Vein endothelial cell (primary cell): ENCODE measurements at places on chromosomes 11 and 22. TPM values are rescaled to one million over a fixed set of nuclear protein-coding genes. Genes with fewer than 3 reads are reported as not detected.

The OR8D4 gene
- not detected in 2 replicates for total RNA-seq

The MRGPRE gene
- not detected in 2 replicates for total RNA-seq

The ALX4 gene
- total RNA-seq: not detected in 2 replicates

The UCP3 gene
- 0.33 and 0.67 TPM in 2 replicates for total RNA-seq

The MN1 gene
- 4.0 and 7.8 TPM in 2 replicates for total RNA-seq

The DDI1 gene
- not detected in 2 replicates for total RNA-seq

The NXPE4 gene
- total RNA-seq: not detected in 2 replicates

The PTH gene
- not detected in 2 replicates for total RNA-seq

The TIMM8B gene
- 53.9 and 55.1 TPM in 2 replicates for total RNA-seq

The TSPAN18 gene
- total RNA-seq: 60.3 and 71.2 TPM in 2 replicates

The C22orf31 gene
- not detected in 2 replicates for total RNA-seq

The TNNI2 gene
- total RNA-seq: not detected in 2 replicates

The SESN3 gene
- 46.4 and 68.6 TPM in 2 replicates for total RNA-seq

The MOGAT2 gene
- not detected in 2 replicates for total RNA-seq

The LRRC75B gene
- 5.9 and 6.0 TPM in 2 replicates for total RNA-seq

The KLHL35 gene
- 2.0 and 3.9 TPM in 2 replicates for total RNA-seq

The HMGXB4 gene
- 18.0 and 24.3 TPM in 2 replicates for total RNA-seq

The FOLH1 gene
- 0.33 TPM in 1 of 2 replicates, not detected in the other for total RNA-seq

The TLCD5 gene
- total RNA-seq: 5.2 and 6.6 TPM in 2 replicates

The AQP11 gene
- total RNA-seq: 0.19 and 0.33 TPM in 2 replicates

The NCF4 gene
- total RNA-seq: not detected in 2 replicates

The OR5T1 gene
- not detected in 2 replicates for total RNA-seq

The UBASH3B gene
- total RNA-seq: 21.5 and 21.6 TPM in 2 replicates

The TREH gene
- not detected in 2 replicates for total RNA-seq

The ALG8 gene
- 24.7 and 25.5 TPM in 2 replicates for total RNA-seq

The CRELD2 gene
- 36.6 and 45.4 TPM in 2 replicates for total RNA-seq

The OR51B4 gene
- total RNA-seq: not detected in 2 replicates

The RASSF10 gene
- total RNA-seq: 0.67 and 12.1 TPM in 2 replicates

The SYTL2 gene
- total RNA-seq: 1.1 and 1.6 TPM in 2 replicates

The OR51E2 gene
- not detected in 2 replicates for total RNA-seq

The DAGLA gene
- 5.0 and 5.9 TPM in 2 replicates for total RNA-seq

The OR5P2 gene
- 0.33 TPM in 1 of 2 replicates, not detected in the other for total RNA-seq

The MUC6 gene
- total RNA-seq: not detected in 2 replicates

The PTPRCAP gene
- 0.19 and 0.33 TPM in 2 replicates for total RNA-seq

The VWCE gene
- 4.6 and 9.8 TPM in 2 replicates for total RNA-seq

The TMEM86A gene
- total RNA-seq: 2.5 and 3.3 TPM in 2 replicates

The MGAT3 gene
- total RNA-seq: not detected in 2 replicates

The CCDC81 gene
- total RNA-seq: 0.65 and 0.96 TPM in 2 replicates

The TENM4 gene
- under 0.01 and 0.19 TPM in 2 replicates for total RNA-seq

The LRRN4CL gene
- total RNA-seq: 0.19 and 0.33 TPM in 2 replicates

The FAM180B gene
- total RNA-seq: not detected in 2 replicates

The SLC43A1 gene
- total RNA-seq: 10.7 and 13.1 TPM in 2 replicates

The C11orf86 gene
- total RNA-seq: not detected in 2 replicates

The PGA5 gene
- not detected in 2 replicates for total RNA-seq

The ASRGL1 gene
- total RNA-seq: 10.5 and 16.7 TPM in 2 replicates

The UEVLD gene
- total RNA-seq: 23.8 and 25.7 TPM in 2 replicates

The SLC22A25 gene
- not detected in 2 replicates for total RNA-seq

The RFPL1 gene
- total RNA-seq: not detected in 2 replicates

The MTA2 gene
- 250 and 281 TPM in 2 replicates for total RNA-seq

The OR8B4 gene
- not detected in 2 replicates for total RNA-seq

The ZNRF3 gene
- 5.9 and 7.2 TPM in 2 replicates for total RNA-seq

The OR2AT4 gene
- not detected in 2 replicates for total RNA-seq
